ENCODE measurements at places on chromosomes 16 and 17.

GRCh38 chr17:50100480-50100883 is 5.3 kb downstream of the PDK2 start:
- DNase-seq = no peak

- DNase-seq = no peak
Observed at GRCh38 chr16:629185-629832, 1.5 kb upstream of the WFIKKN1 start.

DNA sequence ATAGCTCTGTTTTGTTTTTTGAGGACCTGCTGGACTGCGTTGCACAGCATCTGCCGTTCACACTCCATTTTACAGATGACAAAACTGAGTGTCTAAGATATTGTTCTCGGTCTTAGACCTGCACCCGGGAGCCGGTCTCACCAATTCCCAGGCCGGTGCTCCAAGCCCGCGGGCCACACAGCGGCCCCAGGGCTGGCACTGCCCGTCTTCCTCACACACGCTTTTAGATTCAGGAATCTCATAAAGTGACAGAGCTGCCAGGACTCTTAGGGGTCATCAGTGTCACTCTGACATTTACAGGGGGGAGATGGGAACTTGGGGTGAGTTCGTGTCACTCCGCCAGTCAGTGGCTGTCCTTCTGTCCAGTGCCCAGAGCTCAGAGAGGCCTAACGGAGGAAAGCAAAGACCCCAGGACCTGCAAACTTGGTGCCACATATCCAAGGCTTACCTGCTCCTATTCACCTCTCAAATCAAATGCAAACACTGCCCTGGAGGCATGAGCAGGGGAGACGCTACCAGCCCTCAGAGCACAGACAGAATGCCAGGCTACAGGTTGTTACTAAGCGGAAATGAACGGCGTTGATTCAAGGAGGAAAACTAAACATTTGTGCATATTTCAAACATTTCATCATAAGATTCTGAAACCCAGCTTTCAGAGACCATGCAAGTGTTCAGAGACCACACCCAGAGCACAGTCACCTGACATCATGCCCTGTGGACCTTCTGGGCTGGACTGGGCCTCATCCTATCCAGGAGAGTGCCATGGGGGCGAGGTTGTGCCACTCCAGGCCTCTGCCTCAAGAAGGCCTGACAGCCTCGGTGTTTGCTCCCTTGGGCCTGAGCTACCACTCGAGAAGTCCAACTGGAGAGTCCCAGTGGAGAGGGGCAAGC is 29.5 kb downstream of the TNFRSF13B start:
- no peak for DNase-seq

GRCh38 chr17:3308603-3309002 is 10.4 kb upstream of the OR3A1 start:
- no peak for DNase-seq

DNA sequence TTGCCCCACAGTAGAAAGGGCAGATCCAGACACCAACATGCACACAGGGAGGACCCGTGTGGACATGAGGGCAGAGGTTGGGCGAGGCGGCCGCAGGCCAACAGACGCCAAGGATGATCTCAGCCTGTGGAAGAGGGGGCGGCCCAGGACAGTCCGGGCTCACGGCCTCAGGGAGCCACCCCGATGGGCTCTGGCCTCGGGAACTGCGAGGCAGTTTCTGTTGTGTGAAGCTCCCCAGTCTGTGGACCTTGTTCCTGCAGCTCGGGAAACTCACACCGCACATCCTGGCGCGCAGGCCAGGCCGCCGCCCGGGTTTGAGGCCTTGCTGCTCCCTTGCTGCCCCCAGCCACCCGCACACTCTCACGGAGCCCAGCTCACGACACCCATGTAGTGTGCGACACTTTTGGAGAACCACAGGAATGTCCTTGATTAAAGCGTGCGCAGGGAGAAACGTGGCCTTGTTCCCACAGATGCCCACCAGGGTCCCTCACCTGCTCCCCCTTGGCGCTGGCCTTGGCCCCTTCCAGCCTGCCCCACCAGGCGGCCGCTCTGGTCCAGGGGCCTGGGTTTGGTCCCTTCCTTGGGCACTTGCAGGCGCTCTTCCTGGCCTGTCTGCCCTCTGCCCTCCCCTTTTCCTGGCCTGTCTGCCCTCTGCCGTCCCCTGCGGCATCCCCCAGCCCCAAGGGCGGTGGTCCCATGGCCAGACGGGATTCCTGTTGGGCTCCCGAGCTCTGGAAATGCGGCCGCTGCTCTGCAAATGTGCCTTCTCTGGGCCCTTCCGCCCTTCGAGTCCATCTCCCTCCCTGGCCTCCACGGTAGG is 9.3 kb upstream of the SLC38A10 start:
- DNase-seq = no peak

GRCh38 chr17:40318830-40319391 is 9.9 kb downstream of the RARA start:
- peak; percentile 46 for DNase-seq

DNA sequence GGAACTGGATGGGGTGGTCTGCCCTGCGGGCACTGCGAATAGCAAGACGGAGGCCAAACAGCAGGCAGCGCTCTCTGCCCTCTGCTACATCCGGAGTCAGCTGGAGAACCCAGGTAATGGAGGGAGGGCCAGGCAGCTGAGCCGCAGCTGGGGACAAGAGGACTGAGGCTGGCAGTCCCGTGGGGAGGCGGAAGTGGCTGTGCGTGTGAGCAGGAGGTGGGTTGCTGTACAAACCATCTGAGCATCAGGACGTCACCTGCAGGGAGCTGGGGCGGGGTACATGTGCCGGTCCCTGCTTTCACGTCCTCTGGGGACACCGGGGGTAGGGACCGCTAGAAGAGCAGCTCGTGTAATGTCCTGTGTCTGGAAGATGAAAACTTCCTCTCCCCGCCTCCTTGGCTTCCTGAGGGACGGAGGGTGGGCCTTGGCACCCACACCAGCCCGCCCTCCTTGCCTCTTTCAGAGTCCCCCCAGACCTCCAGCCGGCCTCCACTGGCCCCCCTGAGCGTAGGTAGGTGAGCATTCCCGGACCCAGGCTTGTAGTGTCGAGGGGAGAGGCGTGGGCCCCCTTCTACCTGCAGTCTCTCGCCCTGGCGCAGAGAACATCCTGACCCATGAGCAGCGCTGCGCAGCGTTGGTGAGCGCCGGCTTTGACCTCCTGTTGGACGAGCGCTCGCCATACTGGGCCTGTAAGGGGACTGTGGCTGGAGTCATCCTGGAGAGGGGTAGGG is 3.7 kb downstream of the ADAD2 start:
- peak; percentile 22 for DNase-seq

DNA sequence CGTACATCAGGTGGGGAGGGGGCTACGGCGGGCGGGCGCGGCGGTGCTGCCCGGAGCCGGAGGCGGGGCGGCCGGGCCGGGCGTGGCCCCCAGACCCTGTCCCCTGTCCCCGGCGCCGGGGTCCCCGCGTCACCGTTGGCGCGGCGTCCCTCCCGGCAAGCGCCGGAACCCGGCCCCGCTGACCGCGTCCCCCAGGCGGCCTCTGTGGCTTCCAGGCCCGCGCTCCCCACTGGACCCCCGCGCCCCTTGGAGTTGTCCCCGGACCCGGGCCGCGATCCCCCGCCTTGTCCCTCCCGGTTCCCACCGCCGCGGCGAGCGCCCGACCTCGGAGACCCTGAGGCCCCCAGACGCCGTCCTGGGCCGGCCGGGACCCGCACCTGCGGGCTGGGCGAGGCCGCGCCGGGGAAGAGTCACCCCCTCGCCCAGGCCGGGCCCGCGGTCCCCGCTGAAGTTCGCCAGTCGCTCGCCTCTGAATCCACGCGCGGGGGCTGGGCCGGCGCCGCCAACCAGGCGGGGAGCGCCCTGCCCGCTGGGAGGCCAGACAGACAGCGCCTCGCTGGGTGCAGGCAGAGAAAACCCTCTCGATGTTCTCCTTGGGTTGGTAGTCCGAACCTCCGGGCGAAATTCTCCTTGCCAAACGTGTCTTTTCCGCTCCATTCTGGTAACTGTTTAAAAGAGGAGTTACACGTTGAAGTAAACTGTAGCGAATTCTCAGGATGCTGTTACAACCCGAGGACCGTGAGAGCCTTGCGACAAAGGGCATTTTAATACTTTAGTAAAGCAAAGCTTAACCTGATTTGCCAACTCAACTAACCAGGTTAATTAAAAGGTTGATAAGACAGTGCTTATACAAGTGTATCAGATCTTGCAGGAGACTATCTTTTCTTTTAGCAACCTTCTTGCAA is 761 bp downstream of the GAN start:
- peak; percentile 37 for DNase-seq

GRCh38 chr17:79294459-79295071 is 219.9 kb downstream of the ENGASE start:
- peak; percentile 13 for DNase-seq

DNA sequence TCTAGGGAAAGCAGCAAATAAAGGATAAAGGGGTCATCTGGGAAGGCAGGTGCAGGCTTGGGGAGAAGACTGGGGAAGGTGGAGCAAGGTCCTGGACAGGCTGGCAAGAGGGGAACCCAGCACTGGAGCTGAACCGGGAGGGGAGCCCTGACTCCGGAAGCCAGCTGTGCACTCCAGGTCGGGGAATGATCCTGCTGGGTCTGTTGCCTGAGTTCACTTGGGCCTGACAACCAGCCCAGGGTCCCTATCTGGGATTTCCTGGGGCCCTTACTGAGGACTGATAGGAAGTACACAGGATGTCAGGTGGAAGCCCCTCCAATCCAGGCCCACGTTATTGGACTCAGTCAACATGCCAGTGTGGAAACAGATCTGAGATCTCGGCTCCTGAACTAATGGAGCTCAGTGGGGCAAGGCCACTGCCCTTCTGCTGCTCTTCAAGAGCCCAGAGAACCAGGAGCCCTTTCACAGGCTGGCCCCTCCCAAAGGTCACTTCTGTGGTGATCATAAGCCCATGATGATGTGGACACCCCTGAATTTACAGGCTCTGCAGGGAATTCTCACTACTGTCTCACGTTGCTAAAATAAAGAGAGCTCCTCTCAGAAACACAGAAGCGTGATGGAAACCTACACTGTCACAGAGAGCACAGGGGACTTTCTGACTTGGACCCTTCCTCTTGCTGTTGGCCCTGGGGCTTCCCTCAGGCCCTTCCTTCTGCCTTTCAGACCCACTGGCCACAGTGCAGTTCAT is 19.9 kb upstream of the PITPNM3 start:
- no peak for DNase-seq

- peak; percentile 77 for DNase-seq
Observed at GRCh38 chr16:2919511-2920255, 8.0 kb downstream of the FLYWCH1 start.

- DNase-seq = no peak
Observed at GRCh38 chr16:51685498-51685897, 534.4 kb upstream of the SALL1 start.
